ENCODE measurements at places on chromosomes 7 and 10.

- DNase-seq = no peak
Measured at GRCh38 chr10:82922046-82922445, 1047.1 kb downstream of the NRG3 start.

GRCh38 chr10:35017608-35018007 is 72.5 kb downstream of the CUL2 start:
- no peak for DNase-seq

GRCh38 chr7:127930341-127931328 is 100.6 kb downstream of the LRRC4 start:
- no peak for DNase-seq

DNA sequence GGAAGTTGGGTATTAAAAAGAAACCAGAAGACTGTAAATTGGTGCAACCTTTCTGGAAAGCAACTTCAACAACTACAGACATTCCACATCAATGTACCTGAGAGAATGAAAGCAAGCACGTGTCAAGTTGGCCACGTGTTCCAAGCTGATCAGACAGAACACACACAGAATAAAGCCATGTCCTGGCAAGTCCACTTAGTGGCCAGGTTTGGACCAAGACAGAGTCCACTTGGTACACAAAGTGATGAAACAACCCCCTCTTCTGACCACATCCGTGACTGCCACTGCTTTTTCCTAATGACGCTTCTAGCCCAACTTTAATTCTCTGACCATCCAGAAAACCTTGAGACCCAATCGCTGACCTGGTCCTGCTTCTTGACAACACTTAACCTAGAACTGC is 109.4 kb downstream of the ABLIM1 start:
- peak; percentile 83 for DNase-seq

DNA sequence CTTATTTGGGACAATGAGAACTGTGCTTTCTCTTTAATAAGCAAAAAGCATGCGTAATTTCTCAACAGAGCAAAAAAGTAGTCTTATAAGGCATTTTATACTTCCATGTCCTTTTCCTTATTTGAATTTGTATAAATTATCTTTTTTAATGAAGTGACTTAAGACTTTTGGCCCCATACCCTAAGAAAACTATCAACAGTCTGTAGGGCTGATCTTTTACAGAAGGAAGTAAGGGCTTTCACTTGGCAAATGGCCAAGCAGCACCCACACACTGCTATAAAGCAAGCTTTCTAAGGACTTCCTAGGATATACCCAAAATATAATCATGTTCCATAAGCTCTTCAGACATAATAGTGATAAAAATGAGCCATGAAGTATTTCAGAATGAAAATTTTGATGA is 3.4 kb downstream of the CRPPA start:
- DNase-seq = peak; percentile 28

- DNase-seq = no peak
Measured at GRCh38 chr10:29183301-29183945, 105.4 kb upstream of the LYZL1 start.

- no peak for DNase-seq
Measured at GRCh38 chr7:37921876-37922275, 1.4 kb downstream of the EPDR1 start.

- DNase-seq = no peak
Measured at GRCh38 chr7:155999631-156000489, 187.6 kb upstream of the SHH start.

DNA sequence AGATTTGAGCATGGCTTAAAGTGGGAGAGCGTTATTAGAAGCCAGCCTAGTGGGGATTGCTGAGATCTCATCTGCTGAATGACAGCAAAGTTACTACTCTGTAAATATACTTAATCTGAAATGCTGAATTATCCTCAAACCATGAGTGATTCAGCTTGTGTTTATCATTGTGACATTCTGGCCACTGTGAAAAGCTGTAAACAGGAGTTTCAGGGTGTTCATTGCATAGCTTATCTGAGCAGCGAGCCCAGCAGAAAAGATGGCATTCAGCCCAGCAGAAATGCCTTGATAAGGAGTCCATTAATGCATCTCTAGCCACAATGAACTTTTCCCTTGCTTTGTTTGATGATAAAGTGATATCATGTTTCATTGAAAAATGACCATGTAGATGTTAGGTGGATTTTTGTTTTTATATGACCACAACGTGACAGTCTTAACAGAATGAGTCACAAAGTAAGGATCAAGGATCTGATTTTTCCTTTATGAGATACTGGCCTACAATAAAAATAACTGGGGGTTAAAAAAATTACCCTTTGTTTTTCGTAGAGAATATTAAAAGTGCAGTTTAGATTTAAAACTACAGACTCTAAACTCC is 7.8 kb downstream of the TES start:
- peak; percentile 83 for DNase-seq

GRCh38 chr10:113704637-113705343 is 25.1 kb downstream of the CASP7 start:
- DNase-seq = peak; percentile 69

DNA sequence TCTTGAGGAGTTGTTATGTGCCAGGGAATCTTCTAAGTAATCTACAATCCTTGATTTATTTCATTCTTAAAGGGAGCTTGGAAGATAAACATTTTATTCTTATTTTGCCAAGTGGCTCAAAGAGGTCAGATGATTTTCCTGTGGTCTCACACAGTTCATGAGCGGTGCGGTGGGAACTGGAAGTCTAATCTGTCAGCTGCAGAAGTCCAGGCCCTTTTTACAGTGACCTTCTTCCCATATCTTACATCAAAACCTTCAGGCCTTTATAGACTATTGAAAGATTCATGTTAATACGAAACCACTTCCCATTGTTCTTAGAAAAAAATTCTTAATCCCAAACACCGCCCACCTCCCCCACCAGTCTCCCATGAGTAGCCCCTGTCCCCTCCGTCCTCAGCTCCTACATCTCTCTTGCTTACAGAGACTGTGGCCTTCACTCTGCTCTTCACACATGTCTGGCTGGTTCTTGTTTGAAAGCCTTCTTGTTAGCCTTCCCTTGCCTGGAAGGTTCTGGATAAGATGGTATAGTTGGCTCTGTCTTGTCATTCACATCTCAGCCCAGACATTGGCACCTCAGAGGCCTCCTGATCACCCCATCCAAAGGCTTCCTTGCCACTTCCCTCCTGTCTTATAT is 61.5 kb downstream of the ITGA8 start:
- no peak for DNase-seq

- DNase-seq = no peak
Measured at GRCh38 chr10:123882681-123883445, 8.7 kb downstream of the CPXM2 start.

DNA sequence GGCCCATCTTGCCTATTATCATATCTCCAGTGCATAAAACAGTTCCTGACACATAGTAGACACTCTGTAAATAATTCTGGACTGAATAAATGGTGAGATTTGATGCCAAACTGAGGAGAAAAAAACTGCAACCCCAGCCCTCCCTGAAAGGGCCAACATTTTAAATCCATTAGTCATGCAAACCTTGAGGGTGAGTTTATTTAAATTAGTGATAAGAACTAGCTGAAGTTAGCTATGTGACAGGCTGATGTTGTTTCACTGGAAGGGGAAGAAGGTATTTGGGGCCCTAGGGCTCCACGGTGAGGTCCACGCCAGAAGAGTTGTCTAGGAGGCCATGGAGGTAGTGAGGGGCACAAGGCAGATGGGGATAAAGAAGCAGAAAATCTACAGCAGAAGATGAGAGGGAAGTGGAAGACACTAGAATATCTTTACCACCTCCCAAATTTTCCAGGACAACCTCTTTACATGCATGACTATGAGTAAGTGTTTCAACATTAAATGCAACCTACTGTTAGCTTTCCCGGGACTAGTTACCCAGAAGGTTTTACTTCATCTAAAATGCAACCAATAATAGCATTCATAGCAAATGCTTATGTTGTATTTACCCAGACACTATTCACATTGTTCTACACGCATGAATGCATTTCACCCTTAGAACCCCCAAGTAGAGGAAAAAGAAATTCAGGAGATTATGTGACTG is 183.2 kb upstream of the LYZL1 start:
- peak; percentile 75 for DNase-seq

DNA sequence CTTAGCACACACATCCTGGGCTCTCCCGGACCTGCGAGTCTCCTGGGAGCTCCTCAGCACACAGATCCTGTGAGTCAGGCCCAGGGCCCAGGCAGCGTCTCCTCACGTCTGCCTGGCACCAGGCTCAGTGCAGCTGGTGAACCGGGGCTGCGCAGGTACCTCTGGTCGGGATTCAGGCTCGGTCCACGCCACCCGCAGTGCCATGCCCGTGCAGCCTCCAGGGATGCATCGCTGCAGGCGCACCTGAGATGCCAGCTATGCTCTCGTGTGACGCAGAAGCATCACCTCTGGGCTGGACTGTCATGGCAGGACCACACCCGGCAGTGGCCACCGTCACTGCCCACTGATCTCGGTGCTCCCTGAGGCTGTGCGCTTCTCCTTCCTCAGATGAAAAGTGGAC is 52.0 kb downstream of the NKX6-2 start:
- DNase-seq = no peak

GRCh38 chr10:69312528-69312927 is 34.2 kb downstream of the HK1 start:
- no peak for DNase-seq

- no peak for DNase-seq
Measured at GRCh38 chr10:1499359-1499957, 237.9 kb downstream of the ADARB2 start.

DNA sequence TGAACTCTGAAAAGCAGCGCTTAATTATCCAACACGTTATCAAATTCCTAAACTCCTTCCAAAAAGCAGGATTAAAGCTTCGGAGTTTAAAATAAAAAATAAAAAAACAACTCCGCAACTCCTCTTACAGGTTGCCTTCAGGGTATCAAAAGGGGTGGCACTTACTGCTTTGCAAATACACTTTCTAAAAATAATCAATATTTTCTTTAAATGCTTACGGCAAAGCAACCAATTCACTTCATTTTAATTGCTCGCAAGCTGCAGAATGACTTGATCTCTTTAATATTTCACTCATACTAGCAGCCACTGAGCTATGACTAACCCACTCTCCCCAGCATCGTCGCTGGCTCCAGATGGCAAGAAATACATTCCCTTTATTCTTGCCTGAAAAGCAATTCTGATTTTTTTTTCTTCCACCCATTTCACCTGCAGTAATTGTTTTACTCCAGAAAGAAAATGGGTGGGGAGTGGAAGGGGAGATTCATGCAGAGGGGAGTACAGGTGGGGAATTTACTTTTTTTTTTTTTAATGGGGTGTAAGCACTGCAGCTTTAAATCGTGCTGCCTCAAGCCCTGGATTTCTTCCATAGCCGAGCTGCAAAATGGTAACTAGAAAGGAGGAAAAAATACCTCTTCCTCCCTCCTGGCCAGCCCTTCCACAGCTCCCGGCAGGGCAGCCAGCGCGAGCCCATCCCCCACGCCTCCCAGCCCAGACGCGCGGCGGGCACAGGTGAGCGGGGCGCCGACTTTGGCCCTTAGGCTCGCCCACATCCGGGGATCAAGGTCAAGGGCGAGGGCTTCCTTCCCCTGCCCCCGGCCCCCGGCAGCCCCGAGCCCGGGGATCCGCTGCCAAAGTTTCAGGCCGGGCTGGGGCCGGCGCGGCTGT is 54.2 kb upstream of the FHIP2A start:
- peak; percentile 21 for DNase-seq

DNA sequence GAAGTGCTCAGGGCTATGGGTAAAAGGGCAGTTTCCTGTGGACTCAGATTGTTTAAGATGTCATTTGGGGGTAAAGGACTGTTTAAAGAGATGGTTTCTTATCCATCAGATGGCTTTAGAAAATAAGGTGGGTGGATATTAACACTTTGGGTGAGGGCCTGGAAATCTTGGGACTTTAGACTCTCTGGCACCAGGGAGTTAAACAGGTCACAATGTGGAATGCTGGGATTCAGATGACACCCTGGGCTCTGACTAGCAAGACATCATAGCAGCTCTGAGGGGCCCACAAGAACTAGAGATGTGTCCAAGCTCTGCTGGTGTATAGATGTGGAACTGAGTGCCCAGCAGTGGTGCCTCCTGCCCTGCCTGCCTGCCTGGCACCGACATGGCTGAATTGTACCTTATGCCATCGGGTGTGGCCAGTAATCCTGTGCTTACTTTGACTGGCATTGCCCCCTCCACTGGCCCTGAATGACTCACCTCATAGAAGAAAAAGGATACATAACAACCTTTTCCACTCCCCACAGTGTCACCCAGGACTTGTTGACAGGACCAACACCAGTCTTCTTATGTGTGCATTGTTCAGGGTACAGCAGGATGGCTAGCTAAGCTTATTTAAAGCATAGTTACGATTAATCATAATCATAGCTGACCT is 100.0 kb upstream of the PRR15 start:
- DNase-seq = no peak

DNA sequence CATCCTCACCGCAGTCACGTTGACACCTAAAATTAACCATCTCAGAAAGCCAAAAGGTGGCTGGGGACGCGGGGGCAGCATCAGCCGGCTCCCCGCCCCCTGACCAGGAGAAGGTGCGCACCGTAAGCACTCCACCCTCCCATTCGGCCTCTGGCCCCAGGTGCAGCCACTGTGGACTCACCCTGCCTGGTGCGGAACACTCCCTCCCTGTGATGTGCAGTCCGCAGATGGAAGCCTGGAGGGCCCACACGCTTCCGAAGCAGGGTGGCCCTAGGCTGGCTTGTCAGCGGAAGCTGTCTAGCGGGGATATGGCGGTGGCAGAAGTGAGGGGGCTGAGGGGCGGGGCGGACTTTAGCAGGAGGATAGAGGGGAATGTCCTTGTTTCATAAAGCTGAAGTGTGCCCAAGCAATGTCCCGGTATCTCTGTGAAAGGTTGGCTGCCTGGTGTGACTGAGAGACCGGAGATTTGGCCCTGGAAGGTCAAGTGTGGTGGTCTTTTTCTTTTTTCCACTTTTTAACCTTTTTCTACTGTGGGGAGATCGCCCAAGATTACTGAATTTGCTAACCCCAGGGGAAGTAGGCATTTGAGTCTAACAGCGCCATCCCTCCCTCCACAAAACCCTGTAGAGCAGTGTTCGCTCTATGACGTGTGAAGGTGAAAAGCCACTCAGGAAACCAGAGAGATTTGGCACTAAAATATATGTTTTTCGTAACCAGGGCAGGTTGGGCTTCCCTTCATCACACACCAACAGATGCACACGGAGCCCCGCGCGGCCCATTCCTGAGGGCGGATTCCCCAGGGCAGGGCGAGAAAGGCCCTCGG is 74.7 kb downstream of the CXCL12 start:
- DNase-seq = no peak

DNA sequence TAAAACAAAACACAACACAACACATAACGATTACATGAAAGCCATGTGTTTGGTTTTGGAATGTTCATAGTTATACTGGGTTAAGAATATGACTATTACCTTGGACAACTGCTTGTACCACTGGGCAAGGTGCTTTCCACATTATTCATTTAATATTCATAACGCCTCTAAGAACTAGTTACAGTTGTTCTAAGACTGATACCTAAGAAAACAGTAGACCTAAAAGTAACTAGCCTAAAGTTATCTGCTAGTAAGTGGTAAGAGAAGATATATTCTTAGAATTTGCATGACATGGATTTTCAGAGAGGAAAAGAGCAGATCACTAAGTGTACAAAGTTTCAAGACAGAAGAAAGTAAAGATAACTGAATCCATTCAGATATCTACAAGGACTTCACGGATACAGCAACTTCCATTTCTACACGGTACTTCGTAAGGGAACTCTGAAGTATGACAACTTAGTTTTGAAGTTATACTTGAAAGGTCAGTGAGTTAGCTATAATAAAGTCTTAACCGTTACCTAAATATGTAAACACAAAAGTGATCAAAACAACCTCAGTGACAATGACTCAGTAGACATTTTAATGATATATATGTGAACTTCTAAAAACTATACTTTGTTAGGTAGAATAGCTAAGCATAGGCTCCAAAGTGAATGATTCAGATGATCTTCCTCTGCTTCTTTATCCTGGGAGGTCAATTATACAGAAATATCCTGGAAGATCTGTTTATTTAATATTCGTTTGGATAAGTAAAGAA is 65.1 kb downstream of the MINDY3 start:
- no peak for DNase-seq
